Smooth muscle cell of trachea (primary cell): ENCODE measurements at places on chromosomes 1 and 21. TPM values are rescaled to one million over a fixed set of nuclear protein-coding genes. Genes with fewer than 3 reads are reported as not detected.

SRGAP2B gene
- total RNA-seq, result 33.9 and 57.0 TPM in 2 replicates

TTLL7 gene
- 18.7 and 31.6 TPM in 2 replicates for total RNA-seq

ACTL8 gene
- total RNA-seq, result 0.15 TPM in 1 of 2 replicates, not detected in the other

STMN1 gene
- total RNA-seq, result 37.1 and 248 TPM in 2 replicates

TMEM269 gene
- total RNA-seq, result 0.15 and 0.17 TPM in 2 replicates

TMPRSS15 gene
- not detected in 2 replicates for total RNA-seq
